ENCODE measurements at places on chromosomes 2 and 18.

DNA sequence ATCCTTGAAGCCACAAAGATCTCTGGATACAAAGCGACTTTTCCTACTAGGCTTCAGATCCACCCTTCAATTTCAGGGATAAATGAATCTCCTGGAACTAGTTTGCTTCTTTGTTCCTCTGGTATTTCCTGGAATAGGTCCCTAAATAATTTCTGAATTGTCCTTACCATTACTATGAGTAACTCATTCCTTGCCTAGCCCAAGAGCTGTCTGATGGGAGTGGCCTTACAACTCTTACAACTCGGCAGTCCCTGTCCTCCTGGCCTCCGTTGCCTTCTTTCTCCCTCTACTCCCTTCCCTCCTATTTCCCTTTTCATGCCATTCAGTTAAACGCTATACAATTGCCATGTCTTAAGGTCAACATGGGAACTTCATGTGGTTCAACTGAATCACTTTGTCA, 98.2 kb upstream of the FHL2 start:
- H3K27me3 ChIP-seq, result no peaks in the 10 kb centered on the region
- no peak overlapping the region for H3K27ac ChIP-seq
- H3K4me3 ChIP-seq, result no peak overlapping the region

- no peak for DNase-seq
- H3K4me1 ChIP-seq, result no peaks in the 10 kb centered on the region
- H3K4me3 ChIP-seq, result no peak overlapping the region
- no peaks in the 10 kb centered on the region for H3K36me3 ChIP-seq
Measured at GRCh38 chr18:27865431-27865830, 311.5 kb downstream of the CDH2 start.

- H3K4me1 ChIP-seq, result no peaks in the 10 kb centered on the region
- no peaks in the 10 kb centered on the region for H3K36me3 ChIP-seq
- no peak overlapping the region for H3K4me3 ChIP-seq
- H3K27ac ChIP-seq, result no peak overlapping the region
- DNase-seq, result no peak
Measured at GRCh38 chr2:168231609-168232241, 15.7 kb downstream of the STK39 start.

- no peaks in the 10 kb centered on the region for H3K36me3 ChIP-seq
- no peak overlapping the region for H3K27ac ChIP-seq
- no peak overlapping the region for H3K4me3 ChIP-seq
- peak; percentile 55 for DNase-seq
- peaks cover 4% of the 10 kb centered on the region for H3K4me1 ChIP-seq
Measured at GRCh38 chr2:172972005-172972619, 103.5 kb upstream of the MAP3K20 start.

DNA sequence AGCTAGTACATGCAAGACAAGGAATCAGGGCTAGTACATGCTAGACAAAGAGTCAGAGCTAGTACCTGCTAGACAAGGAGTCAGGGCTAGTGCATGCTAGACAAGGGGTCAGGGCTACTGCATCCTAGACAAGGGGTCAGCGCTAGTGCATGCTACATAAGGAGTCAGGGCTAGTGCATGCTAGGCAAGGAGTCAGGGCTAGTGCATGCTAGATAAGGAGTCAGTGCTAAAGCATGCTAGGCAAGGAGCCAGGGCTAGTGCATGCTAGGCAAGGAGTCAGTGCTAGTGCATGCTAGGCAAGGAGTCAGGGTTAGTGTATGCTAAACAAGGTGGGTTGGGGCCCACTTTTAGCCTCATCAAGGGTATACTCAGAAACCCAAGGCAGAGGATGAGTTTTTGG, 90.1 kb upstream of the FAM136A start:
- no peaks in the 10 kb centered on the region for H3K4me1 ChIP-seq
- no peak overlapping the region for H3K4me3 ChIP-seq
- H3K36me3 ChIP-seq, result no peaks in the 10 kb centered on the region
- DNase-seq, result no peak

DNA sequence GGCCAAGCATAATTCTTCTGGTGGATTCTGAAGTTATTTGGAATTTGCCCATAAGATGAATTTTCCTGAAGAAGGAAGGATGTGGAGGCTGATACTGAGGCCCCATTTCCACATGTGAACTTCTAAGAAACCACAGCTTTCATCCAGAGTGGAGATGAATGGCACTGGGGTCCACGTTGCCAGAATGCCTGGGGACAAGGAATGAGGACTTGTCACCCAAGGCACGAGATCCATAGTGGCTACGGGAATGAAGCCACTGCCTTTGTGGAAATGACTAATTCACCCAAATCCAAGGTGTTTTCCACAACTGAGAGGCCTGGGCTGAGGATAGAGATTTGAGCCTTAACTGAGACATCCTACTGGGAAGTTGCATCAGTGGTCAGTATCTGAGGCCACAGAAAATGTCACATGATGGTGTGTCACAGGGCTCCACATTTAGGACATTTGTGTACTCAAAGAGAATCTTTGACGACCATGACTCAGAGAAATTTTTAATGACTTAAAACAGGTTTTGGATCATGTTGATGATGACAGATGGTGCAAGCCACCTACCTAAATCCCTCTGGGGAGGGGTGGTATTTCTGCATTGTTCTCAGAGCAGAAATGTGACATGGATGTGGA, 286.1 kb downstream of the SOX11 start:
- DNase-seq, result no peak
- H3K27ac ChIP-seq, result no peak overlapping the region
- no peak overlapping the region for H3K4me3 ChIP-seq
- peaks cover 6% of the 10 kb centered on the region for H3K4me1 ChIP-seq

DNA sequence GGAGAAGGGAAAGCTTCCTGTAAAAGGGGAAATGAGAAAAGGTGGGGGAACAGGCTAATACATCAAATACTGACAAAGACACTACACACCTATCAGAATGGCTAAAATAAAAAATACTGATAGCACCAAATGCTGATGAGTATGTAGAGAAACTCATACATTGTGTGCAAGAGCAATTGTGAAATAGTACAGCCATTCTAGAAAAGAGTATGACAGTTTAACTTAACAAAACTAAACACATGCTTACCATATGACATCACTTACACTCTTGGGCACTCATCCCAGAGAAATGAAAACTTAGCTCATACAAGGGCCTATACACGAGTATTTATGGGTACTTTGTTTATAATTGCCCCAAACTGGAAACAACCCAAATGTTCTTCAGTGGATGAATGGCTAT, 53.4 kb downstream of the ZNF638 start:
- H3K4me1 ChIP-seq, result no peaks in the 10 kb centered on the region
- DNase-seq, result peak; percentile 7
- H3K27me3 ChIP-seq, result no peaks in the 10 kb centered on the region
- H3K4me3 ChIP-seq, result no peak overlapping the region

DNA sequence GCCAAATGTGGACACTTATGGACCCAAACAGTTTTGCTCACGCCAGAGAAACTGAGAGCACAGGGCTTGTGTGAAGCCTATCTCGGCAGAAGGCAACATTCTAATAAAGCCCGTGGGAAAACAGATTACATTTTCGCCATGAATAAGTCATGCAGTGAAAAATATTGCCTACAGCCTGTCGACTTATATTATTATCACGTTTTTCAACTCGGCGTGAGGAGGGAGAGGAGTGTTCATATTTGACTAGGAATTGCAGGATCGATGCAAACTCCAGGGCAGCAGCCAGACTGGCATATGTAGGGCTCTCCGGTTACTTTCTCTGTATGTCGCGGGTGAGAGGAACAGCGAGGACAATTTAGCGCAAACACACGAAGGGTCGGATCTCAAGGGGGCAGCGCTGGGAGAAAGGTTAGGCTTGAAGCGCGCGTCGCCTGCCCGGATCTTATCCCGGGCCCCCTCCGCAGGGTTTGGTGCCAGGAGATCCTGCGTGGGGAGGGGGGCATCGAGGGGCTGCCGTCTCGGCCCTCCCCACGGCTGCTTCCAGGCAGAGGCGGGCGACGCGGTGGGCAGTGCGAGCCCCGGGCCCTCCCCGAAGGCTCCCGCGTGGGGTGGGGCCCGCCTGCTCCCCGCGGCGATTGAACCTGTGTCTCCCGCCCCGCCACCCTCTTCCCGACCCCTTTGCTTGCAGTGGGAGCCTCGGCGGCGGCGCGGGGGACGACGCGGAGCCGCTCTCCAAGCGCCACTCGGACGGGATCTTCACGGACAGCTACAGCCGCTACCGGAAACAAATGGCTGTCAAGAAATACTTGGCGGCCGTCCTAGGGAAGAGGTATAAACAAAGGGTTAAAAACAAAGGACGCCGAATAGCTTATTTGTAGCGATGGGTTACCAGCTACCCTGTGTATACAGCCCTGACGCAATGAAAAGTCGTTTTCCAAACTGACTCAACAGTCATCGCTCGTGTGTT, 4.4 kb downstream of the ADCYAP1 start:
- H3K27ac ChIP-seq, result no peak overlapping the region
- peaks cover 98% of the 10 kb centered on the region for H3K27me3 ChIP-seq
- no peak for DNase-seq
- peak overlapping the region; percentile 42 for H3K4me3 ChIP-seq
- peaks cover 30% of the 10 kb centered on the region for H3K4me1 ChIP-seq

GRCh38 chr2:9952856-9953503, 1.5 kb downstream of the GRHL1 start:
- no peaks in the 10 kb centered on the region for H3K27me3 ChIP-seq
- no peak for DNase-seq
- H3K4me1 ChIP-seq, result peaks cover 21% of the 10 kb centered on the region
- no peaks in the 10 kb centered on the region for H3K36me3 ChIP-seq

- peak; percentile 23 for DNase-seq
- peaks cover 39% of the 10 kb centered on the region for H3K4me1 ChIP-seq
- H3K27ac ChIP-seq, result peak overlapping the region; percentile 71
- H3K4me3 ChIP-seq, result no peak overlapping the region
- H3K27me3 ChIP-seq, result no peaks in the 10 kb centered on the region
Measured at GRCh38 chr18:48486754-48487153, 52.1 kb upstream of the CTIF start.

DNA sequence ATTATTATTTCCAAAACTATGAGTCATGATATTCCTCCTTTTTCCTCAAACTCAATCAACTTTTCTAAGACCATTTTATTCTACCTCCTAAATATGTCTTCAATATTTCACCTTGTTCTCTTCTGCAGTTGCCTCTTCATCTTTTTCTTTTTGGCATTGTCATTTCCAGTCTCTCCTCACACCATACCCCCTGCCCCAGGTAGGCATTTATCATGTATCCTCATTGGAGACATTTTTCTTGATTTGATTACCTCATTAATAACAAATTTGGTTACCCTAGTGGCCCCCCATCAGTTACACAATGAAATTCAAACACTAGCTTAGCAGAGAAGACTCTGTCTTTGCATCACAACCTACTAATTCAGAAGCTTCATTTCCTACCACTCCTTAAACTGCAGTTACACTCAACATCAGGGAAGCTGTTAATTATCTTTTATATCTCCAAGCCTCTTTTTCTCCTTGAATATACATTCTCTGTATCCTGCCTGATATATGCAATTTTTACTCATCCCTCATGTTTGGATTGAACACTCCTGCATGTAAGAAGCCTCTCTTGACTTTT, 133.0 kb downstream of the IKZF2 start:
- H3K4me1 ChIP-seq, result no peaks in the 10 kb centered on the region
- H3K27ac ChIP-seq, result no peak overlapping the region
- H3K36me3 ChIP-seq, result no peaks in the 10 kb centered on the region
- H3K4me3 ChIP-seq, result no peak overlapping the region

GRCh38 chr2:59462422-59463197, 1090.8 kb downstream of the BCL11A start:
- H3K4me3 ChIP-seq, result no peak overlapping the region
- no peaks in the 10 kb centered on the region for H3K36me3 ChIP-seq
- H3K27ac ChIP-seq, result no peak overlapping the region
- H3K4me1 ChIP-seq, result no peaks in the 10 kb centered on the region
- no peak for DNase-seq

DNA sequence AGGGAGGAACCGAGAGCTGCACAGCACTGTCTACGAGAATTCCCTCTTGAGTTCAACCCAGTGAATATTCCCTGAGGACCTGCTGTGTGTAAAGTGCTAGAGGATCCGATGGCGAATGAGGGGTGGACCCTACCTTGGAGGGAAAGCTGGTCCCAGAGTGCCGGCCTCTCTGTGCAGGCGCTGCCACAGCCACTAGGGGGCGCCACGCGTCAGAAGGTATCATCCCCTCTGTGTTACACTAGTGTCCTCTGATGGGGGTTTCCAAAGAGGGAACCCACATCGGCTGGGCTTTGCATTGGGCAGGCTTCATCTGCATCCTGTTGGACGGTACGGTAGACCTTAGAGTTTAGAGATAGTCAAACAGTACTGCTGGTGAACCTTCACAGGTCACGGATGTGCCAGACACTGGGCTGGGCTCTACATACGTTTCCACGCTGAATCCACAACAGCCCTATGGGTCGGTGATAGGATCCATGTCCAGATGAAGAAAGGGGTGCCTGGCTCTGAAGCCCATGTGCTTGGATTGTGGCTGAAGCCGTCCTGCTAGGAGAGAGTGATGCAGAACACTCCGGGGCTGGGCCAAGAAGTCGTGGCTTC, 39.0 kb downstream of the COA5 start:
- H3K4me1 ChIP-seq, result no peaks in the 10 kb centered on the region
- peak; percentile 50 for DNase-seq
- H3K27ac ChIP-seq, result no peak overlapping the region
- no peak overlapping the region for H3K4me3 ChIP-seq
- no peaks in the 10 kb centered on the region for H3K27me3 ChIP-seq

DNA sequence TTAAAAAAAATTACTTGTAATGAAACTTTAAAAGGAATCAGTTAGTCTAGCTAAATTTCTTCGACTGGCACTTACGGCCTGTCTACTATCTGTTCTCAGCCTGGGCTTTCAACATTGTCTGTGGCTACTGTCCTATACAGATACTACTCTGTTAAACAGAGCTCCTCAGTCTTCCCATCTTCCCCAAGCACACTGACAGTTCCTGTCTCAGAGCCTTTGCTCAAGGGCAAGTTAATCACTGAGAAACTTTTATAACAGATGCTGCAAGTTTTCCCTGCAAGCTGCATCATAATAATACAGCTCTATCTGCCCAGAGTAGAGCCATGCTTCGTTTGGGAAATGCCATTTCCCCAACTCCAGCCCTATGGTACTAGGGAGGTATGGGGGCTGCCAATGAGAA, 11.3 kb upstream of the YPEL5 start:
- no peak for DNase-seq
- H3K36me3 ChIP-seq, result no peaks in the 10 kb centered on the region
- H3K27ac ChIP-seq, result no peak overlapping the region
- no peak overlapping the region for H3K4me3 ChIP-seq
- H3K27me3 ChIP-seq, result no peaks in the 10 kb centered on the region

DNA sequence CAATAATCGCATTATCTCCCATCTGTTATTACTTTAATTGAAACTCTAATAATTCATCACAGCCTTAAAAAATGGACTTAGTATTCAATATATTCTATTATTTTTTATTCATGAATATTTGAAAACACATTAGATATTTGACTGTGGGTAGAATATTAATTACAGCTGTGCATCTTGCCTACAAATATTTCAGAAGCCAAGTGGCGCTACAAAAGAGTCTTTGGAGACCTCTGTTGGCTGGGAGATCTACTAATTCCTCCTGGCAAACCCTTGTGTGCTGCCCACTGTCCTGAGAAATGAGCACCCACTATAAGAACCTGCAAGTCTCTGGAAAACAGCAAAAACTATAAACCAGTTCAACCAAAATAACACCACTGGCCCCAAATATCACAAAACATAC, 54.5 kb downstream of the PRELID3A start:
- H3K27me3 ChIP-seq, result no peaks in the 10 kb centered on the region
- H3K27ac ChIP-seq, result no peak overlapping the region
- no peak overlapping the region for H3K4me3 ChIP-seq
- peaks cover 6% of the 10 kb centered on the region for H3K4me1 ChIP-seq
- H3K36me3 ChIP-seq, result no peaks in the 10 kb centered on the region

- H3K27me3 ChIP-seq, result no peaks in the 10 kb centered on the region
- no peak overlapping the region for H3K4me3 ChIP-seq
- peak overlapping the region; percentile 6 for H3K27ac ChIP-seq
- H3K36me3 ChIP-seq, result no peaks in the 10 kb centered on the region
- no peaks in the 10 kb centered on the region for H3K4me1 ChIP-seq
Measured at GRCh38 chr2:205407984-205408383, 274.3 kb upstream of the NRP2 start.

- H3K27me3 ChIP-seq, result no peaks in the 10 kb centered on the region
- peaks cover 23% of the 10 kb centered on the region for H3K4me1 ChIP-seq
- H3K27ac ChIP-seq, result peak overlapping the region; percentile 22
Measured at GRCh38 chr2:30417253-30417652, 29.8 kb upstream of the LCLAT1 start.

Measured in hepatocyte (in vitro differentiated cells).